ENCODE measurements at places on chromosomes 16 and 17. TPM values are rescaled to one million over a fixed set of nuclear protein-coding genes. Genes with fewer than 3 reads are reported as not detected.

DNA sequence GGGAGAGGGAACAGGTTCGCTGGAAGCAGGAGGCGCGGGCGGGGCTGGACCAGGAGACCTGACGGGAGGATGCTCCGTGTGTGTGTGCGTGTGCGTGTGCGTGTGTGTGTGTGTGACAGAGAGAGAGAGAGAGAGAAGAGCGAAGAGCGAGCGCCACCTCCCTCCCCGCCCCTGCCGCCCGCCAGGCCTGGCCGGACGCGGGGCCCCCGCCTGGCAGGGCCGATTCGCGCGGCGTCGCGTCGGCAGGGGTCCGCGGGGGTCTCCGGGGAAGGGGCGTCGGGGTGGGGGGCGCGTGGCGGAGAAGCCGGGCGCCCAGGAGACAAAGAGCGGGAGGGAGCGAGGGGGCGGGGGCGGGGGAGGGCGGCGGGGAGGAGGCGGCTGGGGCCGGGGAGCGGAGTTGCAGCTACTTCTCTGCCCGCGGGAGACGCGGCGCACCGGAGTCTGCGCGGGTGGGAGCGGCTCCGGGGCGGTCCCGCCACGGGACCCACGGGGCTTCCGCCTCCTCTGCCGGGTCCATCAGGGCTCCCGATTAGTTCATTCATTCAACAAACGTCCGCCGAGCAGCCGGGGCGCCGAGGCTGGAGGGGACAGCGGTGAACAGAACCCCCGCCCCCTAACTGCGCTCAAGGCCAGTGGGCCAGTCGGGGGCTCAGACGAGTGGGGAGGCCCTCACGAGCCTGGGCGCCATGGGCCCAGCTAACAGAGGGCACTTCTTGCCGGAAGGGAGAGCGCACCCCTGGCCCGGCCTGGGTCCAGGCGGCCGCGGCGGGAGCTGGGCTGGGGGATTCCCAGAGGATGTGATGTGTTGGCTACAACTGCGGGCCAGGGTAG lies at the start of gene SAMD14:
TSS of gene SAMD14 (minus strand) at position 433 of the 831 bp plus-strand sequence. CDS start 5,201 bp downstream, outside the sequence.
- peak within 1 kb of the TSS; percentile 62 for H3K27ac ChIP-seq
- peaks cover 4% of the 10 kb centered on the region for H3K36me3 ChIP-seq
- DNase-seq = peak; percentile 61
- peak within 1 kb of the TSS; percentile 58 for H3K4me3 ChIP-seq

- no peak overlapping the region for H3K4me3 ChIP-seq
- DNase-seq = no peak
- H3K4me1 ChIP-seq = no peaks in the 10 kb centered on the region
- no peaks in the 10 kb centered on the region for H3K36me3 ChIP-seq
- no peaks in the 10 kb centered on the region for H3K27me3 ChIP-seq
- H3K27ac ChIP-seq = no peak overlapping the region
Measured at GRCh38 chr17:53017227-53017626, 805.5 kb upstream of the KIF2B start.

DNA sequence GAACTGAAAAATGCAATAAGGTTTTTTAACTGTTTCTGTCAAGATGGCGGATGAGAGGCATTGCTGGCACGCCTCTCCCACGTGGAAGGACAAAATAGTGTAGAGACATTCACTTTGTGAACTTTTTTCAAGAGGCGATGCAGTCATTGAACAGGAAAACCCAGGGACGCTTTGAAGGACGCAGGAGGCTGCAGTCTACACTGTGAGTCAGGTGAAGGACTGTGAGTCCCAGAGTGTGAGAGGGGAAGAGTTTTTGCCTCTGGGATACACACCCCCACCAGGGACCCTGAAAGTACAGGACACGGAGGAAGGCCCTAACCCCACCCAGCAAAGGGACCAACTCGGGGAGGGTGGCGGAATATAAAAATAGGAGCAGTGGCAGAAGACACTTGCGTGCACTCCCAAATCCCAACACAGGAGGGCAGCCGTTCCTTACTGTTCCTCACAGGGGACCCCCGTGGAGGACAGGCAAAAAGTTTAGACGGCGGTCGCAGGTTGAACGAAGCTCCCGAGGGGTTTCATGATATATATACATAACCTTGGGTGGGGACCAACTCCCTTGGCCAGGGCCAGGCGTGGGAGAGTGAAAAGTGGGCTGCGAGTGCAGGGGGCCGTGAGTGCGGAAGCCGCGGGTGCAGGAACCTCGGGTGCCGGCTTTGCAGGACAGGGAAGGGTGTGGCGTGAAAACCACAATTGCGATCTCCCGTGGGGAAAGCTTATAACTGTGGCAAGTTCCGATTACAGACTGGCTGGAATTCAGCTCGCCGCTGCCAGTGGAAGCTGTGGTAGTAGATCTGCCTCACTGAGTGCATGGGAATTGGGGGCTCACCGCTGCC lies 82.0 kb upstream of the ALOX12 start:
- peaks cover 4% of the 10 kb centered on the region for H3K27me3 ChIP-seq
- peak; percentile 91 for DNase-seq
- H3K36me3 ChIP-seq = no peaks in the 10 kb centered on the region
- peak overlapping the region; percentile 71 for H3K4me3 ChIP-seq
- no peak overlapping the region for H3K27ac ChIP-seq
- peaks cover 6% of the 10 kb centered on the region for H3K4me1 ChIP-seq

- H3K36me3 ChIP-seq = peaks cover 5% of the 10 kb centered on the region
- H3K27ac ChIP-seq = peak overlapping the region; percentile 82
- peak overlapping the region; percentile 63 for H3K4me3 ChIP-seq
- no peak for DNase-seq
Measured at GRCh38 chr16:67999985-68000384, 701 bp upstream of the DPEP2 start.

- H3K27ac ChIP-seq = no peak overlapping the region
- H3K36me3 ChIP-seq = peaks cover 3% of the 10 kb centered on the region
- no peaks in the 10 kb centered on the region for H3K27me3 ChIP-seq
- DNase-seq = no peak
- H3K4me3 ChIP-seq = no peak overlapping the region
Measured at GRCh38 chr17:67685351-67685750, 32.4 kb upstream of the NOL11 start.

GRCh38 chr17:44345454-44346026 lies 438 bp downstream of the GRN start:
- peaks cover 19% of the 10 kb centered on the region for H3K4me1 ChIP-seq
- peak overlapping the region; percentile 81 for H3K27ac ChIP-seq
- no peaks in the 10 kb centered on the region for H3K36me3 ChIP-seq
- DNase-seq = peak; percentile 67
- peak overlapping the region; percentile 93 for H3K4me3 ChIP-seq
- H3K27me3 ChIP-seq = no peaks in the 10 kb centered on the region

GRCh38 chr17:13197586-13197985 lies 179.8 kb upstream of the ELAC2 start:
- H3K27me3 ChIP-seq = no peaks in the 10 kb centered on the region
- no peaks in the 10 kb centered on the region for H3K4me1 ChIP-seq
- no peak overlapping the region for H3K27ac ChIP-seq
- no peak for DNase-seq

The KCTD13 gene
- 35.3 TPM for total RNA-seq

The TLCD1 gene
- total RNA-seq = 6.5 TPM

The RBFOX1 gene
- not detected for total RNA-seq
